ENCODE measurements at places on chromosomes 4 and X. TPM values are rescaled to one million over a fixed set of nuclear protein-coding genes. Genes with fewer than 3 reads are reported as not detected.

DNA sequence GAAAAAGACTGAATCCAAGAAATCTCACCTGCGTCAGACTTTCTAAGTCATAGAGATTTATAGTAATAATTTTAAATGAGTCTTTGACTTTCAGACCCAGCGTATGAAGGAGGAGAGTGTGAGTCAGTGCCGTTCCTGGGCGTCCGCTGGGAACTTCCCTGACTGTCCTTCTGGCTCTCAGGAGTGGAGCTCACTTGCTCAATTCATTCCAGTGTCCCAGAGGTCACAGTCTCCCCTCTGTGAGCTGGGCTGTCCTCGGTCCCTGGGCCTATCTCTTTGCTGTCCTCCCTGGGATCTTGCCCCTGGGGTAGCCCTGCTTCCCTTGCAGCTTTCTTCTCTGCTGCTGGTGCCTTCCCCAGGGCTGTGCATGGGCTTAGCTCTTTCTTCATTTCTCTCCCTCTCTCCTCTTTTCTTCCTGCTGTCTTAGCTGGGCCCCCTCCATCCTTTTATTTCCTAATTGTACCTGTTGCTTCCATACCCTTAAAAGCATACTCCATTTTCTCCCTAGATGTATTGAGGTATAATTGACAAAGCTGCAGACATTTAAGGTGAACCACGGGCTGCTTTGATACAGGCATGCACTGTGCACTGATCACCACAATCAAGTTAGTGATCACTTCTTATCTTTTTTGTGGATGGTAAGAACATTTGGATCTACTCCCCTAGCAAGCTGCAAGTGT lies 11.6 kb downstream of the SORBS2 start:
- no peaks in the 10 kb centered on the region for H3K27me3 ChIP-seq
- H3K4me1 ChIP-seq: no peaks in the 10 kb centered on the region

GRCh38 chrX:21047034-21047455 lies 327.2 kb upstream of the CNKSR2 start:
- H3K4me1 ChIP-seq: no peaks in the 10 kb centered on the region
- H3K36me3 ChIP-seq: no peaks in the 10 kb centered on the region
- H3K27ac ChIP-seq: no peak overlapping the region
- H3K27me3 ChIP-seq: no peaks in the 10 kb centered on the region
- DNase-seq: no peak

GRCh38 chrX:8867406-8867805 lies 66.2 kb upstream of the FAM9A start:
- no peak for DNase-seq
- no peak overlapping the region for H3K4me3 ChIP-seq
- H3K36me3 ChIP-seq: no peaks in the 10 kb centered on the region
- H3K4me1 ChIP-seq: no peaks in the 10 kb centered on the region

- no peak overlapping the region for H3K27ac ChIP-seq
- H3K27me3 ChIP-seq: no peaks in the 10 kb centered on the region
Measured at GRCh38 chr4:8148785-8149435, 9.7 kb downstream of the ABLIM2 start.

DNA sequence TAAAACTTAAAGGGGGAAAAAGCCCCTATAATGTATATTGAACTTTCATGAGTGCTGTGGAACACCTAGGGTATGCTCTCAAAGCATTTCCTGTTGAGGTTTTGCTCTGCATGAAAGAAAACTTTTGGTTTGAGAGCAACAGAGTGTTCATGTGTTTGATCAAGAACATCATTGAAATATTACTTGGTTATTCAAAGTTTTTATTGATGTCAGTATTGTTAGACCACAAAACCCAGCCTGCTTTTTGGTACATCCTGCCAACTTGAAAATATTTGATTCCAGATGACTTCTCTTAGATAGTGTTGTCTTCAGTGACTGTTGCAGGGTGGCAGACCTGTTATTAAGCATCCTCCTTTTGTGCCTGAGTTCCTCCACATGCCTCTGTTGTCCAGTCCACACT lies 68.0 kb downstream of the N4BP2 start:
- no peaks in the 10 kb centered on the region for H3K36me3 ChIP-seq
- H3K27me3 ChIP-seq: no peaks in the 10 kb centered on the region
- no peak for DNase-seq

DNA sequence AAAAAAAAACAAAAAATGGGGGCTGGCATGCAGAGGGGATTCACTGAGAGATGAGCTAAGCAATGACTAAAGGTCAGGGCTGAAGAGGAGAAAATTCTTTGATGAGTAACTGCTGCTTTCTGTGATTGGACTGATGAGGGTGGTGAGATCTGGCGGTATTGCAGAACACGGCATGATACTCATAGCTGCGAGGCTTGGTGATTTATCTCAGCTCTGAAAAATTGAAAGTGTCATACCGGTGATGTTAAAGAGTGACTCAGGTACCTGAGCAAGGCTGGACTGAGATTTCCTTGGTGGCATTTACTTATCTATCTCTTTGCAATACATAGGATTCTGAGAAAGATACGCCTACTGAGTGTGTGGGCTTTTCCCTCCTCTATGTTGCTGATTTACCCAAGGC lies 204.1 kb upstream of the DDX53 start:
- no peaks in the 10 kb centered on the region for H3K27me3 ChIP-seq
- no peak for DNase-seq
- no peaks in the 10 kb centered on the region for H3K36me3 ChIP-seq
- H3K4me1 ChIP-seq: no peaks in the 10 kb centered on the region
- H3K27ac ChIP-seq: no peak overlapping the region

- H3K4me1 ChIP-seq: peaks cover 12% of the 10 kb centered on the region
- no peaks in the 10 kb centered on the region for H3K36me3 ChIP-seq
- DNase-seq: no peak
- H3K4me3 ChIP-seq: no peak overlapping the region
- H3K27me3 ChIP-seq: no peaks in the 10 kb centered on the region
Measured at GRCh38 chr4:38163216-38164006, 203.2 kb downstream of the PTTG2 start.

- no peak overlapping the region for H3K4me3 ChIP-seq
- no peaks in the 10 kb centered on the region for H3K36me3 ChIP-seq
- no peaks in the 10 kb centered on the region for H3K4me1 ChIP-seq
- H3K27me3 ChIP-seq: no peaks in the 10 kb centered on the region
- no peak for DNase-seq
- H3K27ac ChIP-seq: no peak overlapping the region
Measured at GRCh38 chr4:182756161-182756690, 161.0 kb downstream of the DCTD start.

Gene ATP2B3
- total RNA-seq: 0.85 TPM

GRCh38 chrX:152943826-152944225 lies 46.0 kb downstream of the ZNF185 start:
- no peaks in the 10 kb centered on the region for H3K27me3 ChIP-seq
- no peak overlapping the region for H3K27ac ChIP-seq
- DNase-seq: no peak
- H3K36me3 ChIP-seq: no peaks in the 10 kb centered on the region

DNA sequence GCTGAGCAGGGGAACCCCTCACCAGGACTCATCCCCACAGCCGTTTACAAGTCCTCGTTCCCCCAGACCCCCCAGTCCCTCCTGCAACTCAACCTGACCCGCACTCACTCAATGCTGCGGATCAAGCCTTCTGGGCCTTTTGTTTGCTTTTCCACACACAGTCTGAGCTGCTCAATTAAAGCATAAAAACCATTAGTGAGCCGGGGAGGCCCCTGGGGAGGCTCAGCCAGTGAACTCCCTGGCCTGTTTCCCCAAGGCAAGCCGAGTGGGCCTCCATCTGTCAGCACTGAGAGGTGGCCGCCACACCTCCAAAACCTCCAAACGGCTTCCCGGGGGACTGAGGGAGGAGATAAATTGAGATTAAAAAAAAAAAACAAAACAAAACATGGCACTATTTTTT lies 158.5 kb downstream of the SHOX start:
- no peak overlapping the region for H3K27ac ChIP-seq
- no peaks in the 10 kb centered on the region for H3K27me3 ChIP-seq
- H3K4me1 ChIP-seq: no peaks in the 10 kb centered on the region
- DNase-seq: no peak

Gene FAM199X
- 20.7 TPM for total RNA-seq

DNA sequence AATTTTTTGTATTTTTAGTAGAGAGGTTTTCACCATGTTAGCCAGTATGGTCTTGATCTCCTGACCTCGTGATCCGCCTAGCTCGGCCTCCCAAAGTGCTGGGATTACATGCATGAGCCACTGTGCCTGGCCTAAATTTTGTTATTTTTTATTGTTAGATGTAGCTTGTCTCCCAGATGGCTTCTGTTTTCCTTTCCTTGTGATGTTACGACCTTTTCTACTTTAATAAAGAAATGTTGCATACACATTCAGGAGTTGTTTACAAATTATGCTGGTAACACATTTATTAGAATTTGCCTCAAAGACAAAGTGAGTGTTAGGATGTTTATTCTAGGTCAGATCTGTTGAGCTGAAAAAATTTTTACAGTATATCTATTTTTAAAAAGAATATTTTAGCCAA lies 18.4 kb downstream of the PDLIM5 start:
- DNase-seq: no peak
- no peak overlapping the region for H3K27ac ChIP-seq
- H3K4me3 ChIP-seq: no peak overlapping the region
- H3K27me3 ChIP-seq: no peaks in the 10 kb centered on the region

Gene PNMA3
- 0.56 TPM for total RNA-seq

Gene PAGE2B
- total RNA-seq: not detected

Gene COL4A6
- total RNA-seq: 1.3 TPM

Gene DMRTC1
- total RNA-seq: not detected

Gene ASMT
- not detected for total RNA-seq

DNA sequence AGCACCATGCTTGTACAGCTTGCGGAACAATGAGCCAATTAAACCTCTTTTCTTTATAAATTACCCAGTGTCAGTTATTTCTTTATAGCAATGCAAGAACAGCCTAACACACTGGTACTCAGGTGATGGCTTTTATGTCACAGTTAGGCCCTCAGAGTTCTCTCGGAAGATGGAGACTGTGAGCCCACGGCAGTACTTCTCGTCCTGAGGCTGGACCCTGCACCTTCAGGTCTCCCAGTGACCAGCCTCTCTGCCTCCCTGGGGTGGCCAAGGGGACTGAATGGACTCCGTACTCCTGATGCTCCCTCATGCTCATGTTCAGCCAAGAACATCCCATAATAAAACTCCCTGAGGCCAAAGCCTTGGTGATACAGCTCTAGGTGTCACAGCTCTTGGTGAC lies 25.0 kb upstream of the PDLIM3 start:
- no peak for DNase-seq
- peak overlapping the region; percentile 77 for H3K27ac ChIP-seq
- no peaks in the 10 kb centered on the region for H3K36me3 ChIP-seq
- no peak overlapping the region for H3K4me3 ChIP-seq
- no peaks in the 10 kb centered on the region for H3K27me3 ChIP-seq

DNA sequence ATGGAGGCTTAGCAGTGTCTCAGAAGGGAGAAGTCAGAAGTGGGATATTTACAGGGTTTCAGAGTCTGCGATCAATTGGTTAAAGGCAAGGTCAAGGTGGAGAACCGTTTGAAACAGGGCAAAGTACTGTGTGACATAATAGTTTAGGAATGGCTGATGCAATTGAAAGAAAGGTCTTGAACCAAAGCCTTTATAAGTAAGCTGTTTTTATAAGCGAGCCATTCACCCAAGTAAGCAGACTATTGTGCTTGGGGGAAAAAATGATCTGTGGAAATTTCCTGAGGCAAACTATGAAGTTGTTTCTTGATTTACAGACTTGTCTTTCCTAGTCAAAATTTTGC lies 327.3 kb downstream of the CAMK2D start:
- peak overlapping the region; percentile 49 for H3K27ac ChIP-seq
- no peaks in the 10 kb centered on the region for H3K36me3 ChIP-seq
- no peaks in the 10 kb centered on the region for H3K27me3 ChIP-seq
- DNase-seq: no peak

Gene IQSEC2
- 21.1 TPM for total RNA-seq

Gene PRDM8
- total RNA-seq: 2.7 TPM

Gene MAOB
- 40.6 TPM for total RNA-seq

DNA sequence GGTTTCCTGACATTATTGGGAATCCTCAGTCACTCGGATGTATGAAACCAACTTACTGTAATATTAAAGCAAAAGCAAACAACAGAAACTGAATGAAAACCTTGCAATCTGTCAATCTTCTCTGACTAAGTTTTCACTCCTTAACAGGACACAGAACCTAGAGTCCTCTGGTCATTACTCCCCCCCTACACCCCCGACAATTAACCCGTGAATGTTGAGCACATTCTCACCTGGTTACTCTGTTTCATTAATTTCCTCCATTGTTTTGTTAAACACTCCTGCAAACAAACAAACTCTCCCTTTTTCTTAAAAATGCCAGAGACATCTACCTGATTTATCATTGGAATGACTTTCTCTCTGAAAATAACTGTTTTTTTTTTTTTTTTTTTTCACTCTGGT lies 469.0 kb upstream of the PRKX start:
- no peaks in the 10 kb centered on the region for H3K36me3 ChIP-seq
- DNase-seq: no peak
- no peaks in the 10 kb centered on the region for H3K27me3 ChIP-seq
- H3K27ac ChIP-seq: no peak overlapping the region
- H3K4me1 ChIP-seq: no peaks in the 10 kb centered on the region

Gene AWAT2
- not detected for total RNA-seq

DNA sequence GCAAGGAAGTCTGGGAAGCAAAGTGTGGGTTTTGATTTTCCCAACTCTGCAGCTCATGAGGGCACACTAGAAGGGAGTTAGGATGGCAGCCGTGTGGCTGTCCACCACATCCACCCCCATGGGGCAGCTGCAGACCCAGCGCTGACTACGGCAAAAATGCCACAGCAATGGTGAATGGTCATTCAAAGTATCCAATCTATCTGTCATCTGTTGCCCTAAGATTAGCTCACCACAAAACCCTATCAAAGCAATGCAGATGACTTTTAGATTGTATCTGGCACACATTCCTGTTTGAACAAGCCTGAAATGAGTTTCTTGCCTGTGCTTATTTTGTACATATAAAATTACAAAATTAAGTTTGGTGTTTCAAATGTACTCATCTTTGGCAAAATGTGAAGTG lies 29.7 kb upstream of the HPSE start:
- no peaks in the 10 kb centered on the region for H3K27me3 ChIP-seq
- H3K4me3 ChIP-seq: no peak overlapping the region
- H3K27ac ChIP-seq: no peak overlapping the region
- H3K4me1 ChIP-seq: no peaks in the 10 kb centered on the region
- H3K36me3 ChIP-seq: no peaks in the 10 kb centered on the region

- H3K27me3 ChIP-seq: no peaks in the 10 kb centered on the region
- DNase-seq: no peak
- H3K36me3 ChIP-seq: no peaks in the 10 kb centered on the region
- no peak overlapping the region for H3K27ac ChIP-seq
Measured at GRCh38 chr4:145044341-145044740, 53.7 kb downstream of the ANAPC10 start.

Gene ANOS1
- 8.9 TPM for total RNA-seq

Gene CISD2
- total RNA-seq: 10.2 TPM

DNA sequence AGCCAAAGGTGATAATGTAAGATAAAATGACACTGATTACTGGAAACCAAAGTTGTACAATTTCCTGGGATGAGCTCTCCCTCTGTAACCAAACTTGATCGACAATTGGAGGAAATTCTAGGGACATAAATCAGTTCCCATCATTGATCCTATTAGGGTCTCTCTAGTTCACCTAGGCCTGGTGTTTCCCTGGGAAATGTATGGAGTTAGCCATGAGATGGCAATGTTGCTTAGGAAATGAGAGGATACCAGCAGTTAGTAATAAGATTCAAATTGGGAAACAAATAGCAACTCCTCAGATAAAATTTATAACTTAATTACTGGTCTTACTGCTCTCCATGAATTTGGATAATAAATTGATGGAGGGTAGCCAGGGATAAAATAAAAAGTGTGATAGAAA lies 52.2 kb downstream of the SPATA18 start:
- no peak overlapping the region for H3K27ac ChIP-seq
- DNase-seq: no peak
- no peak overlapping the region for H3K4me3 ChIP-seq
- H3K36me3 ChIP-seq: no peaks in the 10 kb centered on the region
- H3K27me3 ChIP-seq: no peaks in the 10 kb centered on the region
- peaks cover 19% of the 10 kb centered on the region for H3K4me1 ChIP-seq
